ENCODE measurements at places on chromosomes 1 and 21.

- DNase-seq = no peak
Measured at GRCh38 chr1:119679223-119679622, 31.2 kb upstream of the ZNF697 start.

GRCh38 chr1:87786861-87787545 lies 458.3 kb downstream of the LMO4 start:
- no peak for DNase-seq

DNA sequence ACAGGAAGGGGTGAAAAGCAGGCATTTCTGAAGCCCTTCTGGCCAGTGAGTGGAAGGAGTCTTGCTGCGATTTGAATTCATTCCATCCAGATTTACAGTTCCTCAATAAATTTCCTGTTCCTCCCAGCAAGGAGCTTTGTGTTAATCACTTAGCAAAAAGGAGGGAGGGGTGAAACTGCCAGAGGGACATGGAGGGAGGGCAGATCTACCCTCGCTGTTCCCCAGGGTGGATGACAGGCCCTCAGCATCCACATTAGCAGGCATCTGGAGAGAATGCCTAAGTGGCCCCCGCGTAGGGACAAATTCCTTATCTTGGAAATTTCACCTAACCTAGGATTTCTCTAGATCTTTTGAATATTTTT lies 1.2 kb downstream of the ETV3 start:
- DNase-seq = no peak

GRCh38 chr1:93559045-93559444 lies 111.1 kb downstream of the FNBP1L start:
- no peak for DNase-seq

- DNase-seq = no peak
Measured at GRCh38 chr1:247493106-247493505, 35.2 kb upstream of the OR2B11 start.

DNA sequence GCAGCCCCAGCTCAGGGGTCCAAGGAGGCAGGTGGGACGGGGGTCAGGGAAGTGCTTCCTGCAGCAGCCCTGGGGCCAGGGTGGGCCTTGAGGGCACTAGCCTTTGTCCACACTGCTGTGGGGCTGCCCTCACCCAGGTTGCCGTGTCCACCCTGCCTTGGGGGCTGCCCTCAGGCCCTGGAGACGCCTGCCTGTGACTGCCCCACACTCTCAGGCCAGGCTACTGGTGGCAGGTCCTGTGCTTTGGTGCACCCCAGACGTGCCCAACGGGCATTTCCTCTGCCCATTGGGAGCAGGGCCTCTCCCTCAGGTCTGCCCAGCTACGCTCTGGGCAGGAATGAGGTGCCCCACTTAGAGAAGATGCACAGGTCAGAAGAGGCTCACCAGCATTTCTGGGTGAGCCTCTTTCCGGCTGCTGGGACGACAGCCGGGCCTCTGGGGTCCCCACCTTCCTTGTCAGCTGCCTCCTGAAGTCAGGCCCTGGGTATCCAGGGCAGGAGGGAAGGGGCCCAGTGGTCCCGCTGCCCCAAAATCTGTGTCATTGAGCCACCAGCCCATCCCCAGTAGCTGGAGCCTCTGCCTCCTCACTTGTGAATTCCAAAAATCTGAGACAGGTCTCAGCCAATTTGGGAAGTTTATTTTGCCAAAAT lies 2.7 kb upstream of the MMEL1 start:
- no peak for DNase-seq

- peak; percentile 87 for DNase-seq
Measured at GRCh38 chr1:108521990-108522393, 37.9 kb upstream of the EEIG2 start.

DNA sequence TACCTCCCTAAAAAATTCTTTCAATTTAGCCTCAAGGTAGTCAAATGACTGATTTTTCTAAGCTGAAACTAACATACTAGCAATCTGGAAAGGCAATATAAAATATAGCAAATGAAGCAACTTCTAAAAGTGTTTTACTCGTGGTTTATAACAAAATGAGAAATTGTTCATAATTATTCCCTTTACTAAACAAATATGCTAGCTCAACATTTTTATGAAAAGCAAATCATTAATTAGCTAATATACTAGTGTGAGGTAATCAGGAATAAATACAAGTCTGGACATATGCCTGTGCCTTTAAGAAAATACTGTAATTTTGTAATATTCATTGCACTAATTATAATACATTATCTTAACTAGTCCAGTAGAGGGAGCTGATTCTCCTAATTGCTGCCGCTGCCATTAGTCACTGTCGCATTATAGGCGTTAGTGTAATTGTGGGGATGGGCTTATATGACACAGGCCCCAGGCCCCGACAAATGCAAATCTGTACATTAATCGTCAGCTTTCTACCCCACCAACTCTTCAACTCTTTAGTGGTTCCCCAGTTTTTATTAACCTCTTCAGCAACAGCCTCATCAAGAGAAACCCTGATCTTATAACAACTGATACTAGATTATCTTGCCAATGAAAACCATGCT lies 160.9 kb downstream of the GABPA start:
- DNase-seq = peak; percentile 73

DNA sequence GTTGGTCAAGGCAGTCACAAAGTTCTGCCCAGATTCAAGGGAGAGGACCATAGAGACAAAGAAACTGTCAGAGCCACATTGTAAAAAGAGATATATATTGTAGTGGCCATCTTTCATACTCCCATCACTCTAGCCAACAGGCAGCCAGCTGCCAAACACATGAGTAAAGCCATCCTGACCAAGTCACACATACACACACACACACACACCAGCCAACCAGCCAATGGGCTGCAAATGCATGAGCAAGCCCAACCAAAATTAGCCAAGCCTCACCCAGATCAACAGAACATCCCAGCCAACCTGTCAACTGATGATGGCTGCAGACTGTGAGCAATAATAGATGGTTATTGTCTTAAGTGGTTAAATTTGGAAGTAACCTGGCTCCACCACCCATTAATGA lies 120.7 kb downstream of the SEC16B start:
- no peak for DNase-seq

DNA sequence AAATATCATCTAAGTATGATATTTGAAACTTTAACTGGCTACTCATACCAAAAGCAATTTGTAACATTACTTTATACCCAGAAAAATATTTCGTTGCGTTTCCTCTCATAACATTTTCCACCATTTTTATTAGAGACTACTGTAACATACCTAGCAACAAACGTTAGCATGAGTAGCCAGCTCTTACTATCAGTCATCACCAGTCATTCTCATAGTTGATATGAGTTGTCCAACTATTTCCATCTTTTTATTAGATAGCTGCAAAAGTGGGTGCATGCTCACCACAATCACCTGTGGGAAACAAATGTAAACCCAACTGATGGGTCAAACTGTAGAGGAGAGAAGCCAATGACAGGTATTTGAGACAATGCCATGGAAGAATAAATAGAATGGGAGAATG lies 114.6 kb downstream of the AKT3 start:
- no peak for DNase-seq

DNA sequence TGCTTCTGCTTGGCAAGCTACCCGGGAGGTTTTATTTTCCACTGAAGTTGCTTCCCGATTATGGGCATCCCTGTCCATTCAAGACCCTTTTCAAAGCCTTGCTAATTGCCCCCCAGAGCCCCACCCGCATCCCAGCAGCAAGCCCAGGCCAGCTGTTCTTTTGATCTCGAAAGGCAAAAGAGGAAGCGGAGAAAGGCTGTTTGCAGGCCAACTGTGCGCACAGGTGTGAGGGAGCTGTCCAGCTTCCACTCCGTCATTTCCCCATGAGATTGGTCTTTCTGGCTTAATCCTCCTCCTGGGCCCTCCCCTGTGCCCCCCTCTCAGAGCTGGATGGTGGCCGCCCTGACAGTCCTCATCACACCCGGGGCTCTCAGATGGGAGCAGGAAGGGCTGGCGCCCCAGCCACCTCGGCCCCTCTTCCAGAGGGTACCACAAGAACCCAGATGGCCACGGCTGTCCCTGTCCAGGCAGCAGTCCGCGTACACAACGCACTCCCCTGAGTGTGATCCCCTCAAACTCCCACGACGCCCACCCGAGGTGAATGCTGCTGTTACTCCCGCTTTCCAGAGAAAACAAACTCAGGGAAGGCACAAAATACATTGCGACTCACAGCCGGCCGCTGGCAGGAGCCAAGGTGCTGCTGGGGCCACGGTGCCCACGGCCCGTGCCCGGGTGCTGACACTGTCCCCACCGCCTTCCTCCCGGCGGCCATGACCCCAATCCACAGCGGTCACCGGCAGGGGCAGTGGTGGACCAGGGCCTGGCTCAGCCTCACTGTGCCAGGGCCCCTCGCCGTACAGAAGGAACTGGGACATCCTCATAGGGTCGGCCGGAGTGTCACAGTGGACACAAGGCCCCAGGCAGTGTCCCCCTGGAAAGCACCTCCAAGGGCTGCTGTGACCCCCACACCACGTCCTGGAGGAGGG lies 121.9 kb downstream of the CRYAA start:
- DNase-seq = no peak

DNA sequence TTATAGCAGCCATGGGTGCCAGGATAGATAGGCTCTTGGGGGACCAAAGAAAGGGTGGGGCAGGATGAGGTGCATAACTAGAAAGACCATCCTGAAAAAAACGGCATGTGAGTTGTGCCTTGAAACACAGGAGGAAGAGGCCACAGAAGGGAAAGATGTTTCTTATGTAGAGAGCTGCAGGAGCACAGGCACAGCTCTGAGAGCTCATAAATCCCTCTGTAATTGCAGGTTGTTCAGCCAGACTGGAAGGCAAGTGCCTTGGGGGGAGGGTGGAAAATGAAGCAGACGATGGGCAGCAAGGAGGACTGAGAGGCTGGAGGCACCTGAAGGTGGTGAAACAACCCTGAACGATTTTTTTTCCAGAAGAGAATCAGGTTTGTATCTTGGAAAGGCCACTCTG lies 170.7 kb downstream of the NR5A2 start:
- no peak for DNase-seq

DNA sequence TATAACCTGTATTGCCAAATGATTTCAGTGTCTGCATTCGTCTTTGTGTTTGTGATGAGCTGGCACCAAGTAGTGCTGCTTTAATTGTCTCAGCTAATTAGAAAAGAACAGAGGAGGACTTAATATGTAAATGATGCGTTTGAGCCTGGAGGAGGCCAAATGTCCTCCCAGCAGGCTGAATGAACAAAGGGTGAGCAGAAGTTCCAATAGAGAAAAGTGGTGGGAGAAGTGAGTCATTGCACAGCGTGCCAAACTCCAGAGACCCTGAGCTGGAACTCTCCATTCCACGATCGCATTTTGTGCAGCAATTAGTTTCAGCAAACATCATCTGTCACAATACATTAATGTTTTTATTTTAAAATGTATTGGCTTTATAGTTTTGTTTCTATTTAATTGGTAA lies 17.9 kb downstream of the ETV3L start:
- DNase-seq = no peak

DNA sequence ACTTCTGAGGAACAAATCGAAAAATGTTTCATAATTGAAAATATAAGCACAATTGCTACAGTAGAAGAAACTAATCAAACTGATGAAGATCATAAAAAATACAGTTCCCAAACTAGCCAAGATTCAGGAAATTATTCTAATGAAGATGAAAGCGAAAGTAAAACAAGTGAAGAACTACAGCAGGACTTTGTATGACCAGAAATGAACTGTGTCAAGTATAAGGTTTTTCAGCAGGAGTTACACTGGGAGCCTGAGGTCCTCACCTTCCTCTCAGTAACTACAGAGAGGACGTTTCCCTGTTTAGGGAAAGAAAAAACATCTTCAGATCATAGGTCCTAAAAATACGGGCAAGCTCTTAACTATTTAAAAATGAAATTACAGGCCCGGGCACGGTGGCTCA lies 30.6 kb downstream of the IFNAR1 start:
- no peak for DNase-seq

DNA sequence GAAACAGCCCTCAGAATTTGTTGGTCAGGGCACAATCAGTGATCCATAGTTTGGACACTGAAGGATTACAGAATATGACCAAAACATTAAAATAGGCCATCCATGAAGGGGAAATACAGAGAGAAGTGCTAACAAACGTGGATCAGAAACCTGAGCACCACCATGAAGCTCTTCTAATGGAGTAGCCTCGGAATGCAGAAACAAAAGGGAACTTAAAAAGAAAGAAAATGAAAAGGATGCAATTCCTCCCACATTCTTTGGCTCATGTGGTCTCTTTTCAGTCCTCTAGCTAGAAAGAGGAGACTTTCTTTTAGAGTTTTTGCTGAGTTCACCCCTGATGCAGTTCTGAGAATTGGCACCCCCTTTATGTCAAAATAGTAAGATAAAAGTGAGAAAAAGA lies 989.8 kb upstream of the B3GALT2 start:
- DNase-seq = no peak

DNA sequence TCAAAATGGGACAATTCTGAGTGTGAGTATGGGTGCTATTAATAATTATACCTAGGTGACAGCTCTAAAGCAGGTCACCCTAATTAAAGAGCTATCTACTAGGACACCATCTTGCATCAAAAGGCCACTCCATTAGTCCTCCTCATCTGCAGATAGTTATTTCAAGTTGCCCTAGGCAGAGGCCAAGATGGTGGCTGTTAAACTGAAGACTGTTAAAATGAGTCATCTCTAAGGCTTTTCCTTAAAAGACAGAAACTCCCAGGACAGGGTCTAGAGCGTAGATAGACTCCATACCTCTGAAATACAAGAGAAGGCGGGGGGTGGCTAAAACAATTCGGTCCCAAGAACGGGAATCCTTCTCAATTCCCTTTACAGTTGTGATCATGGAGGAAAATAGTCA lies 4.5 kb upstream of the ZNF697 start:
- DNase-seq = no peak

- DNase-seq = no peak
Measured at GRCh38 chr1:37867784-37868183, 8.4 kb upstream of the MTF1 start.

- DNase-seq = no peak
Measured at GRCh38 chr1:235945775-235946570, 79.3 kb upstream of the LYST start.

DNA sequence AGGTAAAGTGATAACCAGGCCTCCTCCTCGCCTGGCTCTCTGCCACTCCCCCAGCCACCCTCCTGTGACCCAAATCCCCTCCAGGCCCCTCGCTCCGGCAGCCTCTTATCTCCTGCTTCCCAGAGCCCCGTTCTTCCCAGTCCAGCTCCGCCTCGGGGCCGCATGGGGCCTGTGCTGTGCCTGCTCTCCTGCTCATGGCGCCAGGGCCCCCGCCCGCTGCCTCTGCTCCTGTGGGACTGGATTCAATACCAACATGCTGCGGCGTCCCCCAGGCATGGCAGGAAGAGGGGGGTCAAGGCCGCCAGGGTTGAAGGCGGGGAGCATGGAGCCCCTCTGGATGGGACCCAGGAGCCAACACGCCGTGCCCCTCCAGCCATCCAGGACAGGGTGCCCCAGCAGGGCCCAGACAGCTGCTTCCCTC lies 213.0 kb upstream of the VAMP3 start:
- peak; percentile 42 for DNase-seq
